Activated CD4-positive, alpha-beta T cell treated with anti-CD3 and anti-CD28 coated beads for 1 hour (primary cell): ENCODE measurements at places on chromosomes 13 and 19.

GRCh38 chr13:110433014-110433413 is 125.9 kb downstream of the COL4A2 start:
- no peak for DNase-seq

DNA sequence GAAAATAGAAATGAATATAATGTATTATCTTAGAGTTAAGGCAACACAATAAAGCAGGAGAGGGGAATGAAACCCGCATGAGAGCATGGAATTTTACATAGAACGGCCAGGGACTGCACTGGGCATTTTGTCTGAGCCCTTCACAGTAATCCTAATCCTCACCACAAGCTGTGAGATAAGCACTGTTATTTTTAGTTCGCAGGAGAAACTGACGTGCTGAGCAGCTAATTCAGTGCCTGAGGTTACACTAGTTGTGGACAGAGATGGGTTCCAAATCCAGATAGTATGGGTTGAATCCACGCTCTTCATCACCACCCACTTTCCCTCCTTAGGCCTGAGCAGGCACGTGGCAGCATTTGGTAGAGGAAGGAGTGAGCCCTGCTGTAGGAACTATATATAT is 24.8 kb upstream of the ZNF527 start:
- DNase-seq, result no peak

GRCh38 chr13:71325556-71325955 is 541.4 kb downstream of the DACH1 start:
- DNase-seq, result no peak

GRCh38 chr13:34884366-34884765 is 57.7 kb upstream of the NBEA start:
- no peak for DNase-seq

GRCh38 chr13:32902874-32903273 is 113.3 kb upstream of the KL start:
- no peak for DNase-seq

- DNase-seq, result no peak
Measured at GRCh38 chr13:100439247-100439970, 149.2 kb downstream of the GGACT start.

GRCh38 chr19:35938282-35939224 is 2.4 kb downstream of the LRFN3 start:
- no peak for DNase-seq

- DNase-seq, result no peak
Measured at GRCh38 chr13:95247852-95248251, 53.4 kb downstream of the ABCC4 start.

DNA sequence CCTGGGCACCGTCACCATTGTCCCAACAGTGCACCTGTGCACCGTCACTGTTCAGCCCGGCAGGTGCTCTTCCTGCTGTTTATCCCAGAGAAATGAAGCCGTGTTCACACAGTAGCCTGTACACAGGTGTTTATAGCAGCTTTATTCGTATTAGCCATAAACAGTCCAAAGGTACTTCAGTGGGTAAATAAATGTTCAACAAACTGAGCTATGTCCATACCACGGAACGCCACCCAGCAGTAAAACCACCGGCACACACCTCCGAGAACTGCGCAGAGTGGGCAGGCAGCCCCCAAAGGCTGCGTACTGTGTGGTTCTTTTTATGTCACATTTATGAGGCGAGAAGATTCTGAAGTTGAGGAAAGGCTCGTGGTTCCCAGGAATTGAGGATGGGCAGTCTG is 44.9 kb upstream of the DCUN1D2 start:
- DNase-seq, result no peak
